ENCODE measurements at places on chromosomes 4 and X.
A peak's percentile ranks its signal among the peaks of the same experiment; 100 is the strongest.

DNA sequence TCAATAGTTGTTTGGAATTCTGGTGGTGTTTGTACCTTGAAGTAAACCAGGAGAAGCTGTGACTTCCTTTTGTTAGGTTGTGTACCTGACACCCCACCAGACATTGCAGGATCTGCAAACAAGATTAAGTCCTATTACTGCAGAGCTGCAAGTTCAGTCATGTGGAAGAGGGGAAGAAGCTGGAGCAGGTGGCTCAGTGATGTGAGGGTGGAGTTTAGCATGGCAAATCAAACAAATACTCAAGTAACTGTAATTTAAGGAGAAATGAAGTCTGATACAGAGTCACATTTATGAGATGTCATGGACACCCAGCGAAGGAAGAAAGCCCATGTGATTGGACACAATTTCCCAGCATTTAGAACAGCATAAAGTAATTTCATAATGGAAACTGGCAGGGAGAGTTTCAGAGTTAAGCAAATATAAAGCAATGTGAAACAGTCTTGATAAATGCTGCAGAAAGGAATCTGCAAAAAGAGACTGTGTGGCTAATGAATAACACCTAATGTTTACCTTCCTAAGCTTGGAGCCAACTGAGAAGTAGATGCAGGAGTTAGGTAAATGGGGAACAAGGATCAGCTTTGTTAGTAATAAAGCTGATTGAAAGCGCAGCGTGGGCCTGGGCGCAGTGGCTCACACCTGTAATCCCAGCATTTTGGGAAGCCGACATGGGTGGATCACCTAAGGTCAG lies 249.1 kb downstream of the GBA3 start:
- no peak for DNase-seq

DNA sequence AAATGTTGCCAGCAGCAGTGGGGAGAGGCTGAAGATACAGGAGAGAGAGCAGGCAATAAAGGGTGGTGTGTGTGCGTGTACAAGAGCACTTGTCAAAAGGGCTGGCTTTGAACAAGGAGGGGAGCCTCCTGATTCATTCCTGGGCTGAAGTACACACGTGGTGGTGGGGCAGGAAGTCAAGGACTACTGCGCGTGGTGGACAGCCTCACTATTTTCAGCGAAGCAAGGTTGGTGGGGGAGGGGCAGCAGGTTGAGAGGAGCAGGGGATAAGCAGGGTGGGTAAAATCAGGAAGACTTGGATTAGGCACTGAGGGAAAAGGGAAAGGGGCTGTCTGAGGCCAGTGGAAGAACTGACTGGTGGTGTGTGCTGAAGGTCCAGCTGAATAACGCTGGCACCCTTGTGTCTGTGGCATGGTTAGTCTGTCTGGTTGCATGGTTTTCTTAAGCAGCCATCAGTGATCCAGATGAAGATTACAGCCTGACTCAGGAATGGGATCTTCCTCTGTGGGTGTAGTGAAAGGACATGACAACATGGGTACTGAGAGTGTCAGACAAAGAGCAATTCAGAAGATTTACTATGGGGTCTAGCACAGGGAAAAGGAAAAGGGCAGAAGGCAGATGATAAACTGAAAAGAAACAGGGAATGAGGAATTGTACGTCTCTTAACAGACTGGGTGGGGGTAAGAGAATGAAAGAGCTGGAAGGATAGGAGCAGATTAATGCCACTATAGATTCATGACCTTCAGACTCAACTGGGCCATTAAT lies 149.8 kb downstream of the CHM start:
- no peak for DNase-seq

GRCh38 chr4:155759372-155760252 lies 791 bp downstream of the GUCY1B1 start:
- DNase-seq: no peak

GRCh38 chrX:66638591-66639500 lies at the start of gene EDA2R:
TSS of gene EDA2R (minus strand) at chrX:66639078. CDS start at chrX:66616020, 23,058 bp downstream.
- peak; percentile 87 for DNase-seq

DNA sequence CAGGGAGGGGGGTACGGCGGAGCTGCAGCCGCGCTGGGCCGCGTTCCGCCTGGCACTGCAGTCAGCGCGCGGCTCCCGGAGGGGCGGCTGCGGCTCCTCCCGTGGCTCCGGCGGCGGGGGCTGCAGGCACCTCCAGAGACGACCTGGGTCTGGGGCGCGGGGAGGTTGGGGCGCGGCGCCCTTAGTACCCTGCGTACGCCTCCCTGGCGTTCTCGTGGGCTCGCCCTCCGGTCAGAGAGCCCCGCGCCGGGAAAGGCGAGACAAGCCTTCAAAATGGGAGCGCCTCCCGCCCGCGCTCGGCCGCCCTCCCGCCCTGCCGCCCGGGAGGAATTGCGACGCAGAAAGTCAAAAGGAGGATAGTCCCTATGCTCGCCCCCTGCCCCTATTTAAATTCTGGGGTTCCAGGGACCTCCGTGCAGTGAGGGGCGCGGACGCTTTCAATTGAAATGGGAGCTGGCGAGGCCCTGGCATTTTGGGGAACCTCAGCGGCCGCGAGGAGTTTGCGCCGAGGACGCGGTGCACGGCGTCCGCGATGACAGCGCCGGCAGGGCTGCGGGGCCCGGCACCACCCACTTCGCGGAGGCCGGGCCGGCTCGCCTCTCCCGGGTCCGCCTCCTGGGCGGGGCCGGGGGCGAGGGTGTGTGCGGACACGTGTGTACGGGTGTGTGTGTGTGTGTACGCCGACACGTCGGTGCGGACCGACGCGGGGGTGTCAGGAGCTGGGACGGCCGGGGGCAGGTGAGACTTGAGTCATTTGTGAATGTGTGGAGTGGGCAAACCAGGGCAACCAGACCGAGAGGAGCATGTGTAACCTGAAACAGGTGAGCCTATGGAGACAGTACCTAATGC lies 544 bp downstream of the HERC3 start:
- peak; percentile 45 for DNase-seq

GRCh38 chr4:20646287-20646686 lies 54.0 kb upstream of the PACRGL start:
- peak; percentile 34 for DNase-seq

GRCh38 chr4:37749398-37749988 lies 63.3 kb upstream of the RELL1 start:
- DNase-seq: no peak

- no peak for DNase-seq
These were observed 134.6 kb upstream of the MAB21L2 start for GRCh38 chr4:150447356-150447755.

DNA sequence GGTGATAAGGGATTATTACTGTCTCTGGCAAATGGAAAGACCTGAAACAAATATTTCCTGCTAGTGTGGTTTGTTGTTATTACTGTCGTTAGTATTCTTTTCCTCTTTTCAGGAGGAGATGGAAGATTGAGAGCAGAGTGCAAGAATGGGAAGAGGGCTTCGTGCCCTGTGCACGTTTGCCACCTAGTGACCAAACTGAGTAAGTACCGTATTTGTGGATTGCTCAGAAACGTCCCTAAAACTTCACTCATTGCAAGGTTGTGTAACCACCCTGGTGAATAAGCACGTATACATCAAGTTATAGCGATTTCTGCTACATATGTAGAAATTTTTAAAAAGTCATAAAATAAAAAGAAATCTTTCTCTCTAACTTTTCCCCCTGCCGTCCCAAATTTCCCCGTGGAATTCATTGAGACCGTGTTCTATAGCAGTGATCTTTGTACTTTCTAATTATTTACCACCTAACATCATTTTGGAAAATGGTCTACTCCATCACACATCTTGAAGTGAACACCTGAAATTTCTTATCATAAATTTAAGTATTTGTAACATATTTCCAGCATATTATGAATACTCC lies 24.3 kb downstream of the LINC00632 start:
- peak; percentile 63 for DNase-seq

- no peak for DNase-seq
These were observed 26.6 kb downstream of the SNX25 start for GRCh38 chr4:185235843-185236503.

- no peak for DNase-seq
These were observed 5.6 kb downstream of the KIAA0232 start for GRCh38 chr4:6788123-6788522.

GRCh38 chrX:125810856-125811255 lies 355.2 kb downstream of the DCAF12L2 start:
- DNase-seq: no peak

- DNase-seq: no peak
These were observed 373.2 kb downstream of the BCOR start for GRCh38 chrX:39724544-39724943.

- peak; percentile 58 for DNase-seq
These were observed 680.3 kb upstream of the DIAPH2 start for GRCh38 chrX:96004386-96004785.

- DNase-seq: no peak
These were observed 15.2 kb upstream of the MRFAP1 start for GRCh38 chr4:6625256-6625655.

GRCh38 chrX:34638116-34638515 lies 19.0 kb downstream of the TMEM47 start:
- peak; percentile 72 for DNase-seq

DNA sequence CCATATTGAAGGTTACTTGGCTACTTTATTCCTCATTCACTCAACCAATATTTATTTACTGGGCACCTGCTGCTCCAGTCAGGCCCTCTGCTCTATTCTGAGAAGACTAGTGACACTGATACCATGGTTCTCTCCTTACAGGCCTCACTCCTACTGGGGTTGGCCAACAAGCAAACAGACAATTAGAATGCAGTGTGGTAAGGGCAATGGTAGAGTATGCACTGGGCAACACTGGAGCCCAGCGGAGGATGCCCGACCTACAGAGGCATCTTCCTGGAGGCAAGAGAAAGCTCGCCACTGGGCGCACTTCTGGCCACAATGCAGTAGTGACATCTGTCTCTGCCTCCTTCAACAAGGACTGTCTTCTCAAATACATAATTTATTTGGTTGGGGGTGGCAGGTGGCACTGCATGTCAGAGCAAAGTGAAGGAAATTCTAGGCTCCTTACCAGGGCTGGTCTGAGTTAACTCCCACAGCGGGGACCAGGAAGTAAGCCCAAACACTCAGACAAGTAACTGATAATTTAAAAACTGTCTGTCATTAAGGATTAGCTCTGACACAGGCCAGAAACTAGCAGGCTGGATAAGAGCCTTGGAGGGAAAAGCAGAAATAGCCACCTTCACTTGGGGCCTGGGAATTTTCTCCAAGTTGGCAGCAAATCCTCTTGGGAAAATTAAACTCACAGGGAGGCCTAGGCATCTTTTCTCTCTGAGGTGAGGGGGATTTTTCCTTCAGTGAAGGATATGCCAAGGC lies 150.7 kb upstream of the EOLA2 start:
- no peak for DNase-seq

DNA sequence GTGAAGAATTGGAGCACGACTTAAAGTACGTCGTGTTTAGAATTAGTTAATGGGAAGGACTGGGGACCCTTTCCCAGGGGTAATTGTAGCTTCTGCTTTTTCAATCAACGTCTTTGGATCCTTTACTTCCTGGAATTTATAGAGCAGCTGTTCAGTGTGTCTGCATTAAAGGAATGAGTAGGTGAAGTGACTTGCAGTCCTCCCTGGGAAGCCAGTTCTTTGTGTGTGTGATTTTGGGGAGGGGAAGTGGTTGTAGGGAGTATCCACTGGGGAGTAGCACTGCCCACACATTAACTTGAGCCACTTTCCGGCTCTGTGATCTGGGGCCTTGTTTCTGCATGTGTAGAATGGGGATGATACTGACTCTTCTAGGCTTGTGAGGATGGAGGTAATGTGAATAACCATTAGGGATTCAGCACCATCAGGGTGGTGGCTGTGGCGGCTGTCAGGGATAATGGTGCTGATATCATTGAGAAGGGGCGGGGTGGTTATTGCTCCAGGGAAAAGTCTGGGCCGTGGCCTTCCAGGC lies 54.7 kb downstream of the TMEM131L start:
- DNase-seq: no peak

GRCh38 chr4:113955411-113955810 lies 24.0 kb downstream of the ARSJ start:
- DNase-seq: no peak

- no peak for DNase-seq
These were observed at the start of gene VSIG1 for GRCh38 chrX:108044554-108045256. TSS of gene VSIG1 (plus strand) at chrX:108045065. CDS start at chrX:108045131, 66 bp downstream.

DNA sequence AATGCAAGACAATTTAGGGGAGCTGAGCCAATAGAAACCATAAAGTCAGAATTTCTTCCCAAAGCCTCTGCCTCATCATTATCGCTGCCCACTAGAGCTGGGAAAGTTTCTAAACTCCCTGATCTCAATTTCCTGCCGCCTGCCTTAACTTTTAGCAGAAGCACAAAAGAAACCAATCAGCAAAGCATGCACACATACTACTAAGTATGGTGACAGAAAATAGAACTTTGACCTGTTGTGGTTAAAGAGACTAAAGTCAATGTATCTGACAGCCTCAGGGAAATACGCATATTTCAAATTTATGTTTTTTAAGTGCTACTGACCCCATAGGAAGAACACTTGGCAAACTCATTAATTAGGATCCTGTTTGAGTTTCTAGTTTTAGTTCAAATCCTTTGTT lies 10.1 kb downstream of the STK26 start:
- DNase-seq: no peak

DNA sequence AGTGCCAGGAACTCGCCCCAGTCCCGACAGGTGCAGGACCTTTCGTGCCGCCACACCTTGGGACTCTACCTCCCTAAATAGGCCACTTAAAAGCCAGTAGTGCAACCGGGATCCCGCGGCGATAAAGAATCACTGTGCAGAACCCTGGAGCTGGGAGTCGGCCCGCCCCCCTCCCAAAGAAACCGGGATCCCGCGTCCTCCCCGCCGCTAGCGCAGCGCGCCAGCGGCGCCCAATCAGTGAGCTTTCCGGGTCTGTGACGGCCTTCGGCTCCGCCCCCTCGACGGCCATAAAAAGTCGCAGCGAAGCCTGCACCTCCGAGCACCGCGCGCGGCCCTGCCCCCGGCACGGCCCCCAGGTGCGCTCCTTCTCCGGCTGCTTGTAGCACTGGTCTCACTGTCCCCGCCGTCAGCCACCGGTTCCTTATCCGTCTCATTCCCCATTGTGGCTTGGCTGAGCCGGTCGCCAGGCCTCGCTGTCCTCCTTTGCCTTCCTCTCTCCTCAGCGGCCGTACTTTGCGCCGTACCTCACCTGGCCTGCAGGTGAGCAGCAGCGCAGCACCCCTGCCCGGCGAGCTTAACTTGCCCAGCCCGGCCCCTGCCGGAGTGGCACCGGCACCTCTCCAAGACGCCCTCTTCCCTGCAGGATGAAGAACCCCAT lies at the start of gene LRAT:
Gene LRAT, plus strand, starts transcription at position 318 of the 658 bp plus-strand sequence. Its CDS starts 327 bp downstream, at position 645.
- no peak for DNase-seq

GRCh38 chr4:128558896-128559679 lies 250.4 kb upstream of the JADE1 start:
- DNase-seq: peak; percentile 84

DNA sequence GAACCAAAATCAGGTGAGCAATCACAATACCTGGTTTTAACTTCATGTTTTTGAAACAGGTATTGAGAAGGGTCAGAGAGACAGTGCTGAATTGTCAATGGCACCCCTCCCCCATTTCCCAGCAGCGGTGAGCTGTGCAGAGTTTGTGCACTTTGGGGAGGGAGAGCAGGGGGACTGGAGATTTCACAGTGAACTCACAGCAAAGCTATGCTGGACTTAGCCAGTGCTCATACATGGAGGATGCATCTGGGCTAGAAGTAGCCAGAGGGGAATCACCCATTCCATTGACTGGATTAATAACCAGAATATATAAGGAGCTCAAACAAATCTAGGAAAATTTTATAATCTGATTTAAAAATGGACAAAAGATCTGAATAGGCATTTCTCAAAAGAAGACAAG lies 612.6 kb downstream of the STPG2 start:
- no peak for DNase-seq

- DNase-seq: peak; percentile 33
These were observed 1.1 kb upstream of the DKK2 start for GRCh38 chr4:107037199-107037584.

All from fibroblast of the aortic adventitia (primary cell).